T-helper 2 cell treated with Interferon-gamma antibody and Interleukin-4, amounts not matched to agents 5 μg/mL and 100 μg/mL, for 36 hours (primary cell): ENCODE measurements at places on chromosomes 5 and 9.

GRCh38 chr9:84538879-84539278 lies 130.7 kb upstream of the NTRK2 start:
- H3K27ac ChIP-seq = no peak overlapping the region
- H3K36me3 ChIP-seq = no peaks in the 10 kb centered on the region
- DNase-seq = no peak
- no peak overlapping the region for H3K4me3 ChIP-seq
- no peaks in the 10 kb centered on the region for H3K27me3 ChIP-seq
- no peaks in the 10 kb centered on the region for H3K4me1 ChIP-seq

DNA sequence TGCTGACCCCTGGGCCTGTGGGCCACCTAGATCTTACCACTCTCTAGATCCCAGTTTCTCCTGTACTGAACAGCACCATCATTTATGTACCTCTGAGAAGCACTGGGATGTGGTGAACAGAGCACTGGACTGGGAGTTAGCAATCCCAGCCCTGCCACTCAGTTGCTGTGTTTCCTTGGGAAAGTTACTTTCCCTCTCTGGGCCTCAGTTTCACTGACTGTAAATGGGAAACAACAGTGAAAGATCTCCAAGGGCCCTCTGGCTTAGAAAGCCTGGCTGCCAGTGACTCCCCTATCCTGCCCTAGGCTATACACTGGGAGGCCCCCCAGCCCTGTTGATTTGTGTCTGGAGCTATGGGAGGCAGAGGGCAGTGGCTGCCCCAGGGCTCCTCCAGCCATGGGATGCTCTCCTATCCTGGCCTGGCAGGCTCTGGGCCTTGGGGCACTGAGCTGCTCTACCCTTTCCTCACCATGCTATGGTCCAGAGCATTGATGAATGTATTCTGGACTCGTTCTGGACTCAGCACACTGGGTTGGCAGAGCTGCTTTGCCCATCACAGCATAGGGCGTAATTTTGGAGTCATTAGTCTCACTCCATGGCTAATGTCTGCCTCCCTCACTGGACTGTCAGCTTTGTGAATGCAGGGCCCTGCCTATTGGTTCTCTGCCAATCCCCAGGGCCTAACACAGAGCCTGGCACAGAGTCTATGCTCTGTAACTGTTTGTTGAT lies 99.3 kb downstream of the RGS3 start:
- no peaks in the 10 kb centered on the region for H3K36me3 ChIP-seq
- H3K27ac ChIP-seq = no peak overlapping the region
- no peak overlapping the region for H3K4me3 ChIP-seq
- no peak for DNase-seq

DNA sequence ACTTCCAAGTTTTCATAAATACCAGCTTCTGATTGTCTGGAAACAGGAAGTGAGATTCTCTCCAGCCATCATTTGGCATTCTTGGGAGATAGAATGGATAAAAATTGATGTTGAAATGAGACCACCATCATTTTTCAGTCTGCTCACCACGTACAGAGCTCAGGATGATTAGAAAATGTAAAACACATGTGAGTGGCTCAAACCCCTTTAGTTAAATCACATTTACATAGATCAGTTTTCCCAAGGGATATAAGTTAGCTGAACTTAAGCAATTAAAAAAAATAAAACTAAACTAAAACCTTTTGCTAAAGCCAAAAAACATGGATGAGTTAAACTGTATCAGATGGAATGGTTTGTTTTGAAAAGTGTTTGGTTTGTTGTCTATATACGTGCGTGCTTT lies 37.1 kb upstream of the GDNF start:
- no peak for DNase-seq
- no peak overlapping the region for H3K4me3 ChIP-seq
- H3K27me3 ChIP-seq = no peaks in the 10 kb centered on the region
- no peak overlapping the region for H3K27ac ChIP-seq
- no peaks in the 10 kb centered on the region for H3K4me1 ChIP-seq
- no peaks in the 10 kb centered on the region for H3K36me3 ChIP-seq

GRCh38 chr5:173963182-173963838 lies 25.7 kb upstream of the C5orf47 start:
- no peak overlapping the region for H3K27ac ChIP-seq
- H3K27me3 ChIP-seq = no peaks in the 10 kb centered on the region
- H3K4me1 ChIP-seq = no peaks in the 10 kb centered on the region
- no peak for DNase-seq
- no peaks in the 10 kb centered on the region for H3K36me3 ChIP-seq

- no peak overlapping the region for H3K4me3 ChIP-seq
- H3K27me3 ChIP-seq = peaks cover 3% of the 10 kb centered on the region
- no peak for DNase-seq
- peaks cover 2% of the 10 kb centered on the region for H3K4me1 ChIP-seq
- no peaks in the 10 kb centered on the region for H3K36me3 ChIP-seq
- no peak overlapping the region for H3K27ac ChIP-seq
These were observed 67.5 kb downstream of the NREP start for GRCh38 chr5:111689357-111689935.

DNA sequence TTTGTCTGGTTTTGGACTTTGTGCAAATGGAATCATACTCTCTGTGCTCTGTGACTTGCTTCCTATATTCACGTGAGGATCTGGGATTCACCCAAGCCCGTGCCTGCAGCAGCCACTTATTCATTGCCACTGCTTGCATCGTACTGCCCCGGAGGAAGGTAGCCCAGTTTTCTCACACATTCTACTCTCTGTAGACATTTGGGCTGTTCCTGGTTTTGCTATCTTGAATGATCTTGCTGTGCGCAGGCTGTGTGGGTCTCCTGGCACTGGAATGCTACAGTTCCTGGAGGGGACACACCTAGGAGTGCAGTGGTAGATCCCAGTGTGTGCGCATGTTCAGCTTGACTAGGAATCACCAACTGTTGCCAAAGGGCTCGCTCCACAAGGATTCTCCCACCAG lies 99.2 kb upstream of the BOD1 start:
- H3K27me3 ChIP-seq = no peaks in the 10 kb centered on the region
- no peaks in the 10 kb centered on the region for H3K36me3 ChIP-seq
- H3K4me1 ChIP-seq = no peaks in the 10 kb centered on the region
- no peak for DNase-seq
- no peak overlapping the region for H3K4me3 ChIP-seq

GRCh38 chr5:88092958-88093605 lies 175.6 kb downstream of the TMEM161B start:
- peaks cover 2% of the 10 kb centered on the region for H3K27me3 ChIP-seq
- H3K27ac ChIP-seq = no peak overlapping the region
- no peaks in the 10 kb centered on the region for H3K36me3 ChIP-seq
- H3K4me3 ChIP-seq = no peak overlapping the region
- DNase-seq = no peak
- H3K4me1 ChIP-seq = no peaks in the 10 kb centered on the region

GRCh38 chr9:106981396-106982287 lies 118.7 kb downstream of the ZNF462 start:
- H3K4me3 ChIP-seq = no peak overlapping the region
- no peaks in the 10 kb centered on the region for H3K4me1 ChIP-seq
- no peak overlapping the region for H3K27ac ChIP-seq
- no peak for DNase-seq
